ENCODE measurements at places on chromosomes 4 and X.

- no peak for DNase-seq
Measured at GRCh38 chrX:64570204-64570603, 175.0 kb upstream of the MTMR8 start.

DNA sequence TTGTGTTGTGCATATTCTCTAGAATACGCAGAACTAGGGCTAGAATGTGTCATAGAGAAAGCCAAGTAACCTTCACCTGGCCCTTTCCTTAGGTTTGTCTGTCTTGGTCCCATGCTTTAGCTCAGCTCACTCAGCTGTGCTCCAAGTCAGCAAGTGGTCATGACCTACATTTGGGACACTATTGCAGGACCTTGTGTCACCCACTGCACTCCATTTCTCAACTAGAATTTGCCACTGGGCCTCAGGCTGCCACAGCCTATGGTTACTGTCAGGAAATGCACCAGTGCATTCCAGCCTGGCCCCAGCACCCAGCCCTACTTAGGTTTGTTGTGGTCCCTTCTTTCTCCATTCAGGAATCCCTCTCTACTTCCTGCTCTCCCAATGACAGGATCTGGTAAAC is 7.7 kb upstream of the FGG start:
- no peak for DNase-seq

GRCh38 chr4:125315576-125316400 is 1.0 kb downstream of the FAT4 start:
- DNase-seq: peak; percentile 75

- DNase-seq: no peak
Measured at GRCh38 chr4:111066001-111066400, 443.1 kb upstream of the PITX2 start.

- no peak for DNase-seq
Measured at GRCh38 chr4:79688691-79689090, 280.7 kb upstream of the GK2 start.

DNA sequence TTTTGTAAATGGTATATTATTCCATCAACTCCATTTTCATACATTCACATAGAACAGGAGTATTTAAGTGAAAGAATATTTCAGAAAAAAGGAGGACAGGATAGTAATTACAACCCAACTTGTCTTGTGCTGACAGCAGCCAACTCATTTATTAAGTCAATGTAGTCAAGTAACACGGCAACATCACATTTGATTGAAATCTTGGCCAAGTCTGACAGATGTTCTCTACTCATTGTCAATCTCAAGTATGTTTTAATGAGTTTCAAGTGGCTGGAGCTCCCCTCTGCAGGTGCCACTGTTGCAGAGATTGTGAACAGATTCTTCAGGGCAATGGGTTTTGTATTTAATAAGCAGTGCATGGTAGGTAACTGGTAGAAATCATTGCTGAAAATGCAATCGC is 332.5 kb downstream of the C4orf33 start:
- no peak for DNase-seq

- DNase-seq: no peak
Measured at GRCh38 chrX:109952985-109953905, 49.7 kb upstream of the TMEM164 start.

DNA sequence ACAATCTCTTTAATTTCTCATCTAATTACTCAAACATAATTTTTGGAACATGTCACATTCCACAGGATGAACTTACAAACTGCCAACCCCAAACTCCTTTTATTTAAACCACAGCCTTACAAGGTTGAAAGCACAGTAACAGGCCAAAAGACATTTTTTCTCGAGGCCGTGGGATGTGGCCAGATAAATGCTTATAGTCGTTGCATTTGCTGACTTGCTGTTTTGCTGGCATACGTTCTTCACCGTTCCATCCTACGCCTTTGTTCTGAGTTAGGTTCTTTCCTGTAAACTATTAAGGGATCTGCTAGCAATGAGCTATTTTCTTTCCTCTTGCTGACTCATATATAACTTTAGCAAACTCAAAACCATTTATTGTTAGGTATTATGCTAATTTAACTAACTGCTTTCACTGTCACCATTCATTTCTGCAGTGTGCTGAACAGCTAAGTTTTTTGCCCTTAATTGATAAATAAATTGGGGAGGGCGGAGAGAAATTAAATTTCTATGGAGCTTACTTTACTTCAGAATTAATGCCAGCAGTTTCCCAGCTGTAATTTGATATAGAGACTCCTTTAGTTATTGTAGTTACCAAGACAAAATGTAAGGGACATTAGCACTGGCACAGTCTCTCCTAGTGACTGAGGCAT is 135.1 kb upstream of the PACRGL start:
- DNase-seq: no peak

- no peak for DNase-seq
Measured at GRCh38 chrX:148363471-148364235, 136.8 kb upstream of the AFF2 start.

GRCh38 chrX:77415161-77415560 is 32.0 kb upstream of the FGF16 start:
- DNase-seq: no peak

DNA sequence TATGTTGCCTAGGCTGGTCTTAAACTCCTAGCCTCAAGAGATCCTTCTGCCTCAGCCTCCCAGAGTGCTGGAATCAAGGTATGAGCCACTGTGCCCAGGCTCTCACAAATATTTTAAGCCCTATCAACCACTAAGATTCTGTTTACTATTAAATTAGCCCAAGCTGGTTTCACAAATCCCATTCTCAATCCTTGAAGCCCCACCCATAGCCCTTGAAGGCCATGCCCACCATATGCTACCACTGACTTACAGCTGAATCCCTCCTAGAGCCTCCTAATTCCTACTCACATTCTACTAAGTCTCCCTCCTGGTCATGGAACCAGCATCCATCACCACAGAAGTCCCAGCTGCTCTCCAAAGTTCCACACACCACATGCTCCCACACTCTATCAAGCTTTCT is 9.7 kb downstream of the GRIPAP1 start:
- DNase-seq: no peak

GRCh38 chrX:44432641-44433040 is 89.2 kb upstream of the EFHC2 start:
- DNase-seq: no peak

- no peak for DNase-seq
Measured at GRCh38 chr4:179097741-179098140, 1655.5 kb upstream of the AGA start.

GRCh38 chrX:154019061-154019621 is 561 bp downstream of the IRAK1 start:
- DNase-seq: peak; percentile 66

- DNase-seq: no peak
Measured at GRCh38 chr4:2142630-2143427, 83.7 kb downstream of the NAT8L start.

DNA sequence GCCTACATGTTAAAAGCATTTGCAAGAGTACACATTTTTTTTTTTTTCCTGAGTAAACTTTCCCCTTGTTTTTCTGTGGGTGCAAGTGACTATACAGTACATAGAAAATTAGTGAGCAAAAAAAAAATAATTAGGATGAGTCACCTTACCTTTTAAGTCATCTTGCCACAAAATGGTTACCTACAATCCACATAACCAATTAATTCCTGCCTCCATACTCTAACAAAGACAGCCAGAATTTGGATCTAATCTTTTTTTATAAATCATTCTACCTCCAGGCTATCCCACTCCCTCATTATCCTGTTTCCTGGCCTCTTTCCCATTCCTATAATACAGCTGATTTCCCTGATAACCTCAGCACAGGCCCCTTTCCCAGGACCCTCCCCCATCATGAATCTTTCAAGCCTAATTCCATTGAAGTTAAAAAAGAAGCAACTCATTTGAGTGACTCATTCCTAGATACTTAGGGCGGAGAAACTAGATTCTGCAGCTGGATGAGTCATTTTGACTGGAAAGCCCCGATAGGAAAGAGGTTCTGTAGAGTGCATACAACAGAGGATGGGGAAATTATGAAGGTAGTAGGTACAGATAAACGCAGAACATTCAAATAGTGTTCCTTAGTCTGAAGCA is 128.2 kb downstream of the C4orf51 start:
- no peak for DNase-seq

DNA sequence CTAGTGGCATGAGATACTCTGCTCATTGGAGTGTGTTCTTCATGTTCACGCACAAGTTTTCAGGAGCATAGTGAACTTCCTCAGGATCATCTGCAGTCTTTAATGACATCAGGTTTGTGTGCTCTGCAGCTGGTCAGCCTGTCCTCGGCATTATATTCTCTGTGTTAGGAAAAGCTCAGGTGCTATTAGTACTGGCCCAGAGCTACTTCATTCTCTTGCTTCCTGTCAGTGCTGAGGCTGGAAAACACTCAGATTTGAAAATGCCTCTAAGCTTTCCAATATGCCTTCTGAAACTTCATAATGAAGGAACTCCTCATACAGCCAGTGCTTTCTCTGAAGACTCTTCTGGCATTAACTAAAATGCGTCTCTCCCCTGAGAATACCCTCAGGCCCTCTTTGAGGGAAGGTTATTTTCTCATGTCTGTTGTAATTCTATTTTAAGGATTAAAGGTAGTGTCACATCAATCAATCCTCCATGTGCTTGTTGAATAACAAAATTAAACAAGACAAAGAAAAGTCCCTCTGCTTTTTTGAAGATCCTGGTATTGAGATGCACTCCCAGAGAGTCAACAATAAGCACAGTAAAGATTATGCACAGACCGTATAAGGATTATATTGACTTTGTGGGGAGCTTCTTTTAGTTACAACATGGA is 666.4 kb downstream of the ADGRL3 start:
- no peak for DNase-seq

DNA sequence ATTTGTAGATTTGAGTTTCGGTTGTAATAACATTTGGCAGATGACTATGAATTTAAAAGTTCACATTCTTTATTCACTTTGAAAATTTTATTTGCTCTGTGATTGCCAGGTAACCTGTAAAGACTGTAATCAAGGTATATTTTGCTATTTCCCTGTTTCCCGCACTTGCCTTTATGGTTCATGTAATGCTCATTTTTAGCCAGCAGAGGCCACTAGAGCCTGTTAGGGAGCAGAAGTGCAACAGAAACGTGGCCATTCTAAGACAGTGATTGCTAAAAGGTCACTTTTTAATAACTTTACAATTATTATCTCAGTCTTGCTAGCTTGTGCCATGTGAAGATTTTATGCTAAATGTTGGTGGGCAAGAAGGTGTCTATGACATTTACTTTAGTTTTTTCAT is 12.4 kb downstream of the YIPF6 start:
- no peak for DNase-seq

GRCh38 chr4:61545902-61546480 is 345.9 kb downstream of the ADGRL3 start:
- no peak for DNase-seq

GRCh38 chr4:153502584-153502983 is 36.4 kb downstream of the TMEM131L start:
- DNase-seq: no peak

DNA sequence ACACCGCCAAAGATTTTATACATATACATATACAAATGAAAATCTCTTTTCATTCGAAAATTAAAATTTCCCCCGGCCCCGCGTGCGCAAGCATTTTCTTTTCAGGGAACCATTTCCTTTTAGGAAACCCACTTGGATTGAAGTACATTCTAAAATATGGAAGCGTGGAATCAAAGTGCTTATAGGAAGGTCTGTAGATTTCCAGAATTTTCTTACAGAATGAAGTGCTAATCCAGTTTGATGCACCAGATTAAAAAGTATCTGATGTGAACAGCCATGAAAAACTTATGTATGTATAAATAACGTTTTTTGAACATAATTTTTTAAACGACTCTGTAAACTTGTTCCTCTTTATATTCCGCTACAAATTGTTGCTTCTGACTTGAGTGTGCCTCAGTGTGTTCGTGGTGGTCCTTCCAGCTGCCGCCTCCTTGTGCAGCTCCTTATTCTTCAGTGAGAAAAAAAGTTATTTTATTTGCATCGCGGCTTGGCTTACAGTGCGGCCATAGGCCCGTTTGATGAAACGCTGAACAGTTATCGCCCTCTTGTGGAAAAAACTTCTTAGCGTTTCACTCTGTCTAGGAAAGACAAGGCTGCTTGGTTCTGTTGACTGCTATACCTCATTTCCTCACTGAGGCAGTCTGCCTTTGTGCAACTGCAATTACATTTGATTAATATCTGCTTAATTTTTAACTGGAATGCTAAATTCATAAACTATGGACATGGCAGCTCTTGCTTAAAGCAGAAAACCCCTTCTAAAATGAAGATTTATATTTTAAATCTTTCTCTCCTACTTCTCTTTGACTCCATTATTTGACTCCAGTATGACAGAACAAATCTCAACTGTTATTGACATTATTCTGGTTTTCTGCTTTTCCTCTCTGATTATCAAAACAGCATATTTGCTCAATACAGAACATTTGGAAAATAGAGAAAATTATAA is 4.7 kb upstream of the NKX6-1 start:
- DNase-seq: no peak

GRCh38 chr4:49221209-49221608 is 235.1 kb downstream of the CWH43 start:
- no peak for DNase-seq

DNA sequence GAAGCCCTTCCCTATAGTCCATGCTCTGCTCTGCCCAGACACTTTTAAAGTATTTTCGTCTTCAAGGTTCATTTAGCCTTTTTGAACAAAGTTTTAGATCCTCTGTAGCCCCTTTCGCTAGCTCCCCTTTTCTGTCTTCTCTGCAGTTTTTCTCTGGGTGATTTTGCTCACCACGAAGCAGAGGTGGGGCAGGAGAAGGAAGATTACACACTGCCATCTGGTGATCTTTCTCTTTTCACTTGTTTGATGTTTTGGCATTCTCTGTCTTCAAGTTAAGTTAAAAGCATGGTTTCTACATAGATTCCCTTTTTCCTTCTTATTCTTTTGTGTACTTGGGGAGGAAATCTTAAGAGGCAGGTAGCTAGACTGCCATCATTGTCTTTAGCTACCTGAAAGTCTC is 43.9 kb downstream of the CC2D2A start:
- DNase-seq: no peak

GRCh38 chrX:117325706-117326105 is 790.9 kb downstream of the KLHL13 start:
- DNase-seq: no peak

- no peak for DNase-seq
Measured at GRCh38 chr4:158190718-158191117, 17.9 kb upstream of the GASK1B start.

- DNase-seq: no peak
Measured at GRCh38 chr4:173332021-173332487, 2.1 kb downstream of the HMGB2 start.

GRCh38 chrX:10685923-10686595 is 65.7 kb upstream of the MID1 start:
- no peak for DNase-seq

GRCh38 chrX:18898492-18898891 is 85.4 kb downstream of the PHKA2 start:
- DNase-seq: no peak

DNA sequence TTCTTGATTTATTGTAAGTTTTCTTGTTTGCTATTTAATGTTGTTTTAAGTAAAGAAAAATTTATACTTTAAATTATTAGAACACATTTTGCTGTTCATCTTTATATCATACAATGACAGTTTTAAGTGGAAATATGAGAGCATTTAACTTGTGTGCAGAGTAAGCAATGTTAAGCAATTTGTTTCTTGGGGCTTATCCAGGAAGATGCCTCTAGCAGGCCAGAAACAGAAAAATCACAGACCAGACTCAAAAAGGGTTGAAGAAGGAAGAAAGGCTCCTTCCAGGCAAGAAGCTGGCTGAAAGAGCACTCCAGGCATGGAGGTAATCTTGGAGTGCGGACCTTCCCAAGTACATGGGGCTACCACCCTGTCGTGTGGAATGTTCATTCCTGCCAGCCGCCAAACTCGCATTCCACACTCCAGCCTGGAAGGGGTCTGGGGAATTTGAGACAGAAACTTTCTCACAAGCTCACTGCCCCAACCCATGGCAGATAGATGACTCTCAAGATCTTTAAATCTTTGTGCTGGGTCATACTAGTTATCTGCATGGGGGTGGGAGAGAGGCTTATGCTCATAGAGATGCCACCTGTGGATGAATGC is 1521.3 kb upstream of the AGA start:
- DNase-seq: no peak

All from upper lobe of right lung (tissue), 1 donor.